ENCODE measurements at places on chromosomes 12 and 14. TPM values are rescaled to one million over a fixed set of nuclear protein-coding genes. Genes with fewer than 3 reads are reported as not detected.

The KTN1 gene
- 220 TPM for total RNA-seq

The FOXG1 gene
- total RNA-seq = not detected

The CATSPERB gene
- 0.82 TPM for total RNA-seq

The BATF gene
- total RNA-seq = 0.53 TPM

The PARP11 gene
- total RNA-seq = 6.3 TPM

The DAD1 gene
- 162 TPM for total RNA-seq

The SIX1 gene
- total RNA-seq = not detected

The AKAP5 gene
- 0.22 TPM for total RNA-seq

The AQP6 gene
- 0.17 TPM for total RNA-seq

The C12orf76 gene
- 6.8 TPM for total RNA-seq

The AKAP6 gene
- total RNA-seq = 123 TPM

The KRT6C gene
- not detected for total RNA-seq

The CLEC2A gene
- not detected for total RNA-seq

The CLEC1A gene
- 3.3 TPM for total RNA-seq

The IFNG-AS1 gene
- 0.80 TPM for total RNA-seq

The CSRP2 gene
- total RNA-seq = 5.9 TPM

The LTB4R2 gene
- 2.1 TPM for total RNA-seq

The KLHL33 gene
- total RNA-seq = 1.2 TPM

The OR6C2 gene
- not detected for total RNA-seq

The FAM90A1 gene
- 0.15 TPM for total RNA-seq

The LRFN5 gene
- 0.78 TPM for total RNA-seq

The SRRM4 gene
- total RNA-seq = 0.60 TPM

The PTGER2 gene
- total RNA-seq = 1.6 TPM

The KRT6B gene
- total RNA-seq = not detected

The ZNF385A gene
- total RNA-seq = 6.5 TPM

The KERA gene
- not detected for total RNA-seq

The IRAK3 gene
- total RNA-seq = 17.0 TPM

The DCP1B gene
- 3.7 TPM for total RNA-seq

The TMEM121 gene
- total RNA-seq = 2.8 TPM

The SERPINA10 gene
- total RNA-seq = not detected

The RHOJ gene
- total RNA-seq = 18.3 TPM

The TAMALIN gene
- 20.8 TPM for total RNA-seq

The TAS2R7 gene
- not detected for total RNA-seq

The FAIM2 gene
- total RNA-seq = 10.4 TPM

The CLEC4D gene
- total RNA-seq = 0.26 TPM

The ACVRL1 gene
- total RNA-seq = 28.4 TPM

The CD27 gene
- 0.33 TPM for total RNA-seq

The LMO3 gene
- total RNA-seq = 7.1 TPM

The STAC3 gene
- 2.3 TPM for total RNA-seq

The KRT77 gene
- not detected for total RNA-seq

The PIGH gene
- 13.6 TPM for total RNA-seq

The OTOGL gene
- 8.8 TPM for total RNA-seq

The KRT5 gene
- not detected for total RNA-seq

The GYS2 gene
- not detected for total RNA-seq

The PLCZ1 gene
- 0.97 TPM for total RNA-seq

The CLEC2D gene
- 9.6 TPM for total RNA-seq

The TMEM132C gene
- total RNA-seq = 6.7 TPM

The CLEC2B gene
- total RNA-seq = 5.4 TPM

The MYBPC1 gene
- 12.6 TPM for total RNA-seq

The LLPH gene
- total RNA-seq = 17.9 TPM

The GPRC5D gene
- not detected for total RNA-seq

All from right cardiac atrium (tissue), 5 donors.